ENCODE measurements at places on chromosomes 13 and 19.
A peak's percentile ranks its signal among the peaks of the same experiment; 100 is the strongest.

GRCh38 chr19:13461536-13461935 lies 44.7 kb downstream of the CACNA1A start:
- no peak overlapping the region for H3K4me3 ChIP-seq
- H3K36me3 ChIP-seq = no peaks in the 10 kb centered on the region
- H3K4me1 ChIP-seq = peaks cover 2% of the 10 kb centered on the region

GRCh38 chr13:110913322-110914080 lies 1.4 kb downstream of the ANKRD10 start:
- H3K4me3 ChIP-seq = peak overlapping the region; percentile 100
- peaks cover 10% of the 10 kb centered on the region for H3K36me3 ChIP-seq
- H3K27ac ChIP-seq = peak overlapping the region; percentile 100
- DNase-seq = peak; percentile 32
- peaks cover 9% of the 10 kb centered on the region for H3K4me1 ChIP-seq

DNA sequence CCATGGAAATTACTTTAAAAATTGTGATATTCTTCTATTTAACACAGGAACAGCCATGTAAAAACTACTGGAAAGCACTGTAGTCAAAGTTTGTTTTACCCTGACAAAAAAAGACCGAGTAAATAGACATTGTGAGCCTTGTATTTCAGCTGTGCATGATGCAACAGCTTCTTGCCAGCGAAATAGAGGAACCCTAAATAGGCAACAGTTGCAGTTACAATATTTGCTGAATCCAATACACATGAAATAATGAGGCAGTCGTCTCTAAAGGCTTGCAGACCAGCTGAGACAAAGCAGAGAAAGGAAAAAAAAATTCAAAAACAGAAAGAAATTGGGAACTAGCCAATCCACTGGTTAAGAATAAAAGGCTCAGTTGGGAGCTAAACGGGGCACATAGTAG lies 1001.1 kb downstream of the OLFM4 start:
- no peak for DNase-seq
- H3K4me1 ChIP-seq = no peaks in the 10 kb centered on the region
- no peak overlapping the region for H3K4me3 ChIP-seq

GRCh38 chr19:31451686-31452330 lies 102.6 kb upstream of the TSHZ3 start:
- no peaks in the 10 kb centered on the region for H3K4me1 ChIP-seq
- no peaks in the 10 kb centered on the region for H3K27me3 ChIP-seq
- DNase-seq = peak; percentile 47
- no peak overlapping the region for H3K4me3 ChIP-seq

DNA sequence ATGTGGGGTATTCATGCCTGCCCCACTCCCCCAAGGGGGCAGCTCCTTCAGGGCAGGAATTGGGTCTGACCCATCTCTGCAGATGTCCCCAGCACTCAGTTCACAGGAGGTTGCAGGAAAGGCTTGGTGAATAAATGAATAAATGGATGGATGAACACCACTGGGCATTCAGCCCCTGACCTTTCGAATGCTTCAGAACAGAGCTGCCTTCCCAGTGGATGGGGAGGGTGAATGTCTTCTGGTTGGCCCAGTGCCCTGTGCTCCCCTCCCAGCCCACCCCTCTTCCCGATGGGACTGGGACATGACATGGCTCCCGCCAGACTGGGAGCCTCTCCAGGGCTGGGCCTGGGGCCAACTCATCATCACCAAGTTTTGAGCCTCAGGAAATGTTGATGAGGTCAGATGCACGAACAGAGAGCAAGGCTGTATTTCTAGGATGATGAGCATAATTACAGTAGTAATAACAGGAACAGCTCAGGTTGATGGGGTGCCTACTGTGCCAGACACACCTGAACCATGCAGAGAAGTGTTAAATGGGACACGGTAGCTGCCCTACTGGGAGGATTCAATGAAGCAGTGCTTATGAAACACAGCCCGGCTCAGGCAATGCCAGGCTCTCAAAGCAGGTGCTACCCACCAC lies 25.7 kb downstream of the VRK3 start:
- H3K4me1 ChIP-seq = no peaks in the 10 kb centered on the region
- H3K27ac ChIP-seq = no peak overlapping the region
- H3K27me3 ChIP-seq = no peaks in the 10 kb centered on the region

DNA sequence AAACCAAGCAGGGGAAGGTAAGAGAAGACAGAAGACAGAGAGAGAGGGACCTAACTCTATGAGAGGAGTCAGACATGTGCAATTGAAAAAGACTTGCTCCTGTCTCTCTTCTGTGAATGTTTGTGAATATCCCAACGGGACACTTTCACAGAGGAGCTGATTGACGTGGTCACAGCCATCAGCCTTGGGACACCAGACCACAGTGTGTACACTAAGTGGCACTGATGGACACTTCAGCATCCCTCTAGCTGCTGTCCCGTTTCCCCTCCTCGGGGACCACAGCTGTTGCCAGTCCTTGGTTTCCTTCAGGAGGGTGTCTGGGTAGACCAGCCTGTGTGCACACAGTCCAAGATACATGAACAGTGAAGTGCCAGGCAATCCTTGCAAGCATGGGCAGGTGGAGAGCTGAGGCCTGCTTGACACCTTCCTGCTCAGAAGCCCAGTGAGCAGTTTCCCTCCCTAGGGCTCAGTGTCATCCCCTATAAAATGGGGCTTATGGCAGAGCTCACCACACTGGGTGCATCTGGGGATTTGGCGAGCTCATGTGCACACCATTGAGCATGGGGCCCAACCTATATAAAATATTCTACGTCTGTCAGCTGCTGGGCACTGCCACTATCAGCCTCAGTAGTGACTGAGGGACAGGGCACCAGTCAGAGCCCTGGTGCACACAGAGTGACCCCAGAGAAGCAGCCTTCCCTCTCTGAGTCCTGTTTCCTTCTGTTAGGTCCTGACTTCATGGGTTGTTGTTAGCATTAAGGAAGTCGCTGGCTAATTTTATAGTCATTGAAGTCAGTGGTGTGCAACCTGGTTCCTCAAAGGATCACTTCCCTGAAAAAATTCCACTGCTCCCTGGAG lies 4.3 kb upstream of the USF2 start:
- H3K27ac ChIP-seq = no peak overlapping the region
- H3K27me3 ChIP-seq = no peaks in the 10 kb centered on the region
- no peak overlapping the region for H3K4me3 ChIP-seq
- no peak for DNase-seq

DNA sequence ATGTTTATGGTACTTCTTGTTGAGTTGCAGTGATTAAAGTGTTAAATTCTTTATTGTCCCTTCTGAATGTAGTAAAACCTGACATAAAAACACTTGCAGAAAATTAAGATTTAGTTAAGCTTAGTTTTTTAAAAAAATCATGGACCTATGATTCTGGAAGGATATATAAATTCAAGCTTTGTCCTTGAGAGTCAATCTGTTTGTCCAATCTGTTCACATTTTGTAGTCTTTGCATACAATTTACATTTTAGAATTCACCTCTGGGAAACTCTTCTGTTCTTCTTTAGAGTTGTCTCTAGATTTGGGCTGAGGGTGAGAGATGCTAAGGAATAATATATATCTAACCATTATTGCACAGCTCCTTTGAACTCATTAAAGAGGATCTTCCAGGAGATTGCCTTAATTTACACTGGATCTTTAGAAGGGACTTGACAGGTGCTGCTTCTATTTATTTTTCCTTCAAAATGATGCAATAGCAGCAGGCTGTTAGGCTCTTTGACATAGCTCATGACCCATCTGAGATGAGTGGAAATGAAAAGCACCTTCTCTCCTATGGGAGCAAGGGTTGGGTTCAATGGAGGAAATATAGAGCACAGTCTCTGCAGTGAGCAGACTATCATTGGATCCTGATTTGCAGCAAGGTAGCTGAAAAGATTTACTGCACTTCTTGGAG lies 433.9 kb downstream of the GPC6 start:
- H3K27ac ChIP-seq = no peak overlapping the region
- H3K4me1 ChIP-seq = no peaks in the 10 kb centered on the region
- H3K4me3 ChIP-seq = no peak overlapping the region
- no peaks in the 10 kb centered on the region for H3K27me3 ChIP-seq
- no peak for DNase-seq
- H3K36me3 ChIP-seq = no peaks in the 10 kb centered on the region

DNA sequence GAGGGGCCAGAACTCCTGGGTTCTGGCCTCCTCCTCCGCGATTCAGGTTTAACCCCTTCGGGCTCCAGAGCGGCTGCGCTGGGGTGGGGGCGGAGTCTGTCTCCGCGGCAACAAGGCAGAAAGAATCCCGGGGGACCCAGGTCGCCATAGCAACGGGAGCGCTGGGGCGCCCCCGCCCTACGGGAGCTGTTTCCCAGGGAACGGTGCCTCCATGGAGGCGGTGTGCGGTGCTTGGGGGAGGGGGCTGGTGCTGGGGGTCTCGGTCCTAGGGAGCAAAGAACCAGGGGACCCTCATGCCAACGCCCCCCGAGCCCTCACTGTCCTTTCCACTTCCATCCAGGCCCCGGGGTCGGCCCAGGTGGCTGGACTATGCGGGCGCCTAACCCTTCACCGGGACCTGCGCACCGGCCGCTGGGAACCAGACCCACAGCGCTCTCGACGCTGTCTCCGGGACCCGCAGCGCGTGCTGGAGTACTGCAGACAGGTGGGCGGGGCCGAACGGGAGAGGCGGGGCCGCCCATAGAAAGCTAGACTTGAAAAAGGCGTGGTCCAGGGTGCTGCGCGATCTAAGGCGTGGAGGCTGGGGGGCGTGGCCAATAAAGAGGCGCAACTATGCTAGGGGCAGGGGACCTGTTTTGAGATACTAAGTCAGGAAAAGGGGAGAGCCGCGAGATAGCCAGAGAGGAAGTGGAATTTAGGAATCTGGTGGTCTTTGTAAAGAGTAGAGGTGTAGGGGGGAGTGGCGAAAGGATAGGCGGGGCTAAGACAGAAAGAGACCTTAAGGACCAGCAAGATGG lies 1.2 kb downstream of the APLP1 start:
- peaks cover 13% of the 10 kb centered on the region for H3K27me3 ChIP-seq
- no peak overlapping the region for H3K27ac ChIP-seq
- peak; percentile 94 for DNase-seq

GRCh38 chr19:52896431-52897137 lies 851 bp downstream of the ZNF320 start:
- H3K4me3 ChIP-seq = peak overlapping the region; percentile 88
- peaks cover 6% of the 10 kb centered on the region for H3K36me3 ChIP-seq
- peak overlapping the region; percentile 97 for H3K27ac ChIP-seq

- H3K27me3 ChIP-seq = no peaks in the 10 kb centered on the region
- no peak for DNase-seq
- H3K27ac ChIP-seq = no peak overlapping the region
These were observed 30.0 kb upstream of the KBTBD7 start for GRCh38 chr13:41224113-41225110.

DNA sequence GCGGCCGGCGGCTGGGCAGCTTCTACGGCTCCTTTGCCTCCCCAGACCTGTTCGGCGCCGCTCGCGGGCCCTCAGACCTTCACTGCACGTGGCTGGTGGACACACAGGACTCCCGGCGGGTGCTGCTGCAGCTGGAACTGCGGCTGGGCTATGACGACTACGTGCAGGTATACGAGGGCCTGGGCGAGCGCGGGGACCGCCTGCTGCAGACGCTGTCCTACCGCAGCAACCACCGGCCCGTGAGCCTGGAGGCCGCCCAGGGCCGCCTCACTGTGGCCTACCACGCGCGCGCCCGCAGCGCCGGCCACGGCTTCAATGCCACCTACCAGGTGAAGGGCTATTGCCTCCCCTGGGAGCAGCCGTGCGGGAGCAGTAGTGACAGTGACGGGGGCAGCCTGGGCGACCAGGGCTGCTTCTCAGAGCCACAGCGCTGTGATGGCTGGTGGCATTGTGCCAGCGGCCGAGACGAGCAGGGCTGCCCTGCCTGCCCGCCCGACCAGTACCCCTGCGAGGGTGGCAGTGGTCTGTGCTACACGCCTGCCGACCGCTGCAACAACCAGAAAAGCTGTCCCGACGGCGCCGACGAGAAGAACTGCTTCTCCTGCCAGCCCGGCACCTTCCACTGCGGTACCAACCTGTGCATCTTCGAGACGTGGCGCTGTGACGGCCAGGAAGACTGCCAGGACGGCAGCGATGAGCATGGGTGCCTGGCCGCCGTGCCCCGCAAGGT lies 11.6 kb downstream of the LRP3 start:
- peaks cover 6% of the 10 kb centered on the region for H3K36me3 ChIP-seq
- no peak for DNase-seq
- no peaks in the 10 kb centered on the region for H3K27me3 ChIP-seq
- H3K27ac ChIP-seq = no peak overlapping the region
- no peak overlapping the region for H3K4me3 ChIP-seq

- peaks cover 2% of the 10 kb centered on the region for H3K4me1 ChIP-seq
- H3K27me3 ChIP-seq = no peaks in the 10 kb centered on the region
- H3K4me3 ChIP-seq = no peak within 1 kb of the TSS
- no peaks in the 10 kb centered on the region for H3K36me3 ChIP-seq
- no peak for DNase-seq
These were observed at the start of gene TNNT1 for GRCh38 chr19:55149078-55150003. Gene TNNT1 (minus strand): TSS chr19:55149206. CDS start chr19:55147157, 2,049 bp downstream.

GRCh38 chr13:41356786-41357185 lies 45.7 kb downstream of the NAA16 start:
- peaks cover 2% of the 10 kb centered on the region for H3K4me1 ChIP-seq
- peak; percentile 15 for DNase-seq
- H3K4me3 ChIP-seq = no peak overlapping the region

GRCh38 chr19:4327252-4327876 lies 11.3 kb downstream of the STAP2 start:
- H3K4me3 ChIP-seq = no peak overlapping the region
- H3K27me3 ChIP-seq = no peaks in the 10 kb centered on the region
- H3K27ac ChIP-seq = no peak overlapping the region
- H3K36me3 ChIP-seq = peaks cover 9% of the 10 kb centered on the region

- H3K36me3 ChIP-seq = no peaks in the 10 kb centered on the region
- DNase-seq = no peak
- no peak overlapping the region for H3K27ac ChIP-seq
- no peak overlapping the region for H3K4me3 ChIP-seq
These were observed 2.2 kb downstream of the CCDC122 start for GRCh38 chr13:43877326-43877725.

GRCh38 chr13:70520275-70521036 lies 412.2 kb upstream of the KLHL1 start:
- H3K36me3 ChIP-seq = no peaks in the 10 kb centered on the region
- no peaks in the 10 kb centered on the region for H3K27me3 ChIP-seq
- H3K4me1 ChIP-seq = no peaks in the 10 kb centered on the region
- H3K27ac ChIP-seq = no peak overlapping the region

DNA sequence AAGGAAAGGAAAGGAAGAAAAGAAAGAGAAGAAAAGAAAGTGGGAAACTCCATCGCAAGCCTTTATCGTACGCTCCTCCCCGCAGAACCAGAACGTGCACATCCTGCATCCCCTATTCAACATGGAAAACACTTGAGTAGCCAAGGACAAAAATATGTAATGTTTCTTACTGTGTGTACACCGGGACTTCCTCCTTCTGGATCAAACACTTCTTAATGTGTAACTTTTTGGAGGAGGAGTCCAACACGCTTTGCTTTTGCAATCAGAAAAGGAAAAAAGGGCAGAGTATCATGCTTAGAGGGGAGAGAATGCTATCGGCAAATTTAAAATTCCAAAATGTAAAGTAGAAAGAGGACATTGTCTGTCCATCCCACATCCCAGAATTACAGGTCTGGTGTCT lies 7.8 kb upstream of the SHFL start:
- H3K4me3 ChIP-seq = no peak overlapping the region
- no peaks in the 10 kb centered on the region for H3K27me3 ChIP-seq
- H3K4me1 ChIP-seq = no peaks in the 10 kb centered on the region
- no peaks in the 10 kb centered on the region for H3K36me3 ChIP-seq
- H3K27ac ChIP-seq = no peak overlapping the region
- no peak for DNase-seq

GRCh38 chr19:34837262-34837661 lies 64.2 kb upstream of the ZNF599 start:
- no peaks in the 10 kb centered on the region for H3K36me3 ChIP-seq
- H3K4me1 ChIP-seq = no peaks in the 10 kb centered on the region
- H3K27me3 ChIP-seq = no peaks in the 10 kb centered on the region
- no peak overlapping the region for H3K27ac ChIP-seq
- H3K4me3 ChIP-seq = no peak overlapping the region
- DNase-seq = no peak

All from trophoblast cell (in vitro differentiated cells and primary cell).